ENCODE measurements at places on chromosomes 5 and 9.
A peak's percentile ranks its signal among the peaks of the same experiment; 100 is the strongest.

DNA sequence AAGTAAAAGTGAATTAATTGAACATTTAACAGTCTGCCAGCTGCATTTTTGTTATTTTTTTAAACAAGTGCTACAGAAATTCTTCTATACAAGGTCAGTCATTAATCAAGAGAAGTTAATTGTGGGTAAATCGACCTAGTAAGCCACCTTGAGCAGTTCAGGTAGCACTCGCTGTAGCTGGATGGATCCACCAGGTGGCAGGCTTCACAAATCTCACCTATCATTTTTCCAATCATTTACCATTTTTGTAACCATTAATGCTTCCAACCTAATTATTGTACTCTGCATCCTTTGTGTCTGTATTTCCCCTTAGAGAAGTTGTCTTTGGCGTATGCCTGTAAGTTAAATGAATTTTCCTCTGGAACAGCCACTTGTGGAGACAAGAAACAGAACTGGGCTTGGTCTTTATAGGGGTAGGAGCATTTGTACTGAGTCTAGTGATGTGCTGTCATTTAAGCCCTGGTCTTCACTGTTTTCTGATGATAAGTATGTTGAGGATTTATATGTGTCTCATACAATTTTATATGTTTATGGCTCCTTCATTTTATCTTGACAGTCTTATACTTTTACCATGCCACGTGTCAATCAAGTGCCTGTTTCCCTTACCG, 39.5 kb downstream of the CD180 start:
- peak; percentile 14 for DNase-seq

- peak; percentile 95 for DNase-seq
Measured at GRCh38 chr5:9924614-9925013, 294.5 kb upstream of the TAS2R1 start.

DNA sequence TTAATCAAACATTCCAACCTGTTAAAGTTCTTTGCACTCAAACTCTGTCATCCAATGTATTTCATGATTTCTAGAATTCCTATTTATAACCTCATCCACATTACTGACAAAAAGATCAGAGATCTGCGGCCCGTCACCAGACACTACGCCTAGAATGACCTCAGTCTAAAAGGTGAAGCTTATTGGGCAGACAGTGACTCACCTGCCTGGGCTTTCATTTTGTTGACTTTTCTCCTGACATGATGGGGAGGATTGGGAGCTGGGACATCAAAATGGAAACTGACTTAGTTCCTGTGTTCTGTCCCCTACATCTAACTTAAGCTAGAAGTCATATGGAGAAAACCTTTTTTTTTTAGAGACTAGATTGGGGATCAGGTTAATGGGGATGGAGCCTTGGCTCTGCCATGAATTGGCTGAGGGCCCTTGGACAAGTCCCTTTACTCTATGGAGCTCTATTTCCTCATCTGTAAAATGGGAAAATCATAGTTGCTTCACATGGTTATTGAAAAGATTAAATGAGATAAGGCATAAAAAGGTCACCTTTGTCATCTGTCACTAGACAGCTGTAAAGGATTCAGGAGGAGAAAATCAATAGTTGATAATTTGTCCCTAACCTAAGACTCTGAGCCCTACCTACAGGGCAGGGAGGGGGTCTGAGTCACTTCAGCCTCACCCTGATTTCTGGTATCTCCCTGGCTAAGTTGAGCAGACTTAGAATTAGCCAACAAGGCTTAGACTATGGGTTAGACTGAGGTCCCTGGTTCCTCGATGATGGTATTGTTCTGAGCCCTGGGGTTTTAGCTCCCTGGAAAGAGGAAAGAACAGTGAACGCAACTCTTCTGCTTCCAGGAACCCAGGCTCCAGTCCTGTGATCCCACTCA, 224.8 kb upstream of the TBC1D2 start:
- no peak for DNase-seq

DNA sequence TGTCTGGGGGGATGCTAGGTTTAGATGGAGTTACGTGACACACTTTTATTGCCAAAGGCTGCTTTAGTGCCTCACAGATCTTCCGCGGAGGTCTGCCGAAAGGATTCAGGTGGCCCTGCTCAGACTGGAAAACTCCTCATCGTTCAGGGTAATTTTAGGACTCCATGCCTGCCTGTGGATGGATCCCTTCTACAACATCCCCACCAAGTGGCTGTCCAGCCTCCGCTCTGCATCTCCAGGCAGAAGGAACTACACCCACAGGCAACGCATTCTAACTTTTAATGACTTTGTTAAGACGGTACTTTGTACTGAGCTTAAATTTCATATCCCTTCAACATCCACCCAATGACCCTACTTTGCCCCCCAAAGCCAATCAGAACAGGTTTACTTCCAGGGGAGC, 29.4 kb downstream of the ATPSCKMT start:
- DNase-seq = no peak

- no peak for DNase-seq
Measured at GRCh38 chr5:174636094-174636493, 88.3 kb upstream of the MSX2 start.

DNA sequence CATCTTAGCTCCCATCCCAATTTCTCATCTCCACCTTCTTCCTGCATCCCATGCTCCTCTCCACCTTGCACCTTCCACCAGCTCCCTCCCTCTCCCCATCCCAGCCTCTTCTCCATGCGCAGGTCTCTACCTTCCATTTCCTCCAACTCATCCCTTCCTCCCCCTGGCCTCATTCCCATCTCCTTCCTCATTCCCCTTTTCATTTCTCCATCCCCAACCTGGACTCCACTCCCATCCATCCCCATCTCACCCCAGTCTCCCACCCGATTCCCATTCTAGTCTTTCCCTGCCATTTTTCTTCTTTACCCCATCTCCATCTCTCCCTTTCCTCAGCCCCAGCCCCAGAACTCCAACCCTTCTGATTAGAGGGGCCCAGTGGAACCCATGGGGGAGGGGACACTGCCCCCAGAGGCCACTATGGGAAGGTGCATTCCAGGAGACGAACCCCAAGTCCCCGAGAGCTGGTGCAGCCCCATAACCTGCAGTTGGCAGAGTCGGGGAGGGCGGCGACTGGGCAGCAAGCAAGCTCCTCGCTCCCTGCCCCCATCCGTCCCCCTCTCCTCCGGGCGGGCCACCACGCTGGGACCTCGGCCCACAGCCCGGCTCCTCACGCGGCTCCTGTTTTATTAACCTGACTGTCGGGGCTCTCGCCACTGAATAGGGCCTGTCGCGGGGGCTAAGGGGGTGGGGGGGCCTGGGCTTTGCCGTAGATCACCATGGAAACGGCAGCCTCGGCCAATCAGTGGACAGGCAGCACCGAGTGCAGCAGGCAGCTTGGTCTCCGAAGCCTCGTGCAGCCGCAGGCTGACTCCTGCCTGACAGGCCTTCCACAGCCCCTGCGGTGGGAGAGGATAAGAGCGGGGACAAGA, 66.7 kb downstream of the PCDH1 start:
- DNase-seq = no peak

GRCh38 chr5:55868846-55869245, 17.7 kb downstream of the IL31RA start:
- peak; percentile 98 for DNase-seq

DNA sequence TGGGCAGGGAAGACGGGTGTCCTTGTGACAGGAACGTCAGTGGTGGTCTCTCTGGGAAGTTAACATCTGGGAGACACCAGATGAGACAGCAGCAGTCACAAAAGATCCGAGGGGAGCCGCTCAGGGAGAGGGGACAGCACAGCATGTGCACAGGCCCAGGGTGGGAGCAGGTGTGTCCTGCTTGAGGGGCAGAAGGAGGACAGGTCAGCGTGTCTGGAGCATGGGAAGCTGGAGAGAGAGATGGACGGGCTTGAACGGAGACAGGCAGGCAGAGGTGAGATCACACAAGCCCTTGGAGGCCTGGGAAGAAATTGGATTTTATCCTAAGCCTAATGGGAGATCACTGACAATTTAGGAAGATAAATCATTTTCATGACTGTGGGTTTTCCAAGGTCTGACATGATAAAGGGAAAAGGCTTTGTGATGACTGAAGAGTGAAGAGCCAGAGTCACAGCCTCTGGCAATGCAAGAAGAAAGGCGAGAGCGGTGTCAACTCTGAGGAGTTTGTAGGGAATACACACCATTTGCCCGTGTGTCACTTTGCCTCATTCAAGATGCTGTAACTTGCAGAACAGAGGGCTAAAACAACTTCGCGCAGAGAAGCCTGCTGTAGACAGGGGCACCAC, 88.3 kb downstream of the FSTL4 start:
- no peak for DNase-seq

GRCh38 chr5:112004867-112005622, 248.1 kb upstream of the NREP start:
- DNase-seq = peak; percentile 92

- DNase-seq = peak; percentile 82
Measured at GRCh38 chr5:59517926-59518585, 375.5 kb downstream of the PDE4D start.

GRCh38 chr5:159545156-159545555, 214.9 kb upstream of the IL12B start:
- DNase-seq = no peak

DNA sequence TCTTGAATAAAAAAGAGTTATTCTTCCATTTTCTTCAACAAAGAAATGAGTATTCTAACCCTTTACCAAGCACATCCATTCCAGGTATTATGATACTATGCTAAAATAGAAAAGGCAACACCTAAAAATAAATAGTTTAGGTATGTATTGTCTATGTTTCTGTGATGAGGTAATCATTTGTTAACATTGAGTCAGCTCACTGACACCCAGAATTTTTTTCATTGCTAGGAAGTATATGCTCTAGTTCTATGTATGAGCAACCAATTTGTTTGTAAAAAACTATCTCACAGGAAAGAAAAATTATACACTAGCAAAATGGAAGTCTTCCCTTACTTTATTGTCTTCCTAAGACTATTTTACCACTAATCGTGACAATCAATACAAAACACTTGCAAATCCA, 615.6 kb upstream of the GRIN3A start:
- no peak for DNase-seq

- DNase-seq = peak; percentile 57
Measured at GRCh38 chr5:7330256-7330655, 65.7 kb upstream of the ADCY2 start.

GRCh38 chr5:172616730-172617129, 24.3 kb upstream of the NEURL1B start:
- no peak for DNase-seq

GRCh38 chr5:170573660-170574059, 69.8 kb downstream of the KCNIP1 start:
- DNase-seq = no peak

DNA sequence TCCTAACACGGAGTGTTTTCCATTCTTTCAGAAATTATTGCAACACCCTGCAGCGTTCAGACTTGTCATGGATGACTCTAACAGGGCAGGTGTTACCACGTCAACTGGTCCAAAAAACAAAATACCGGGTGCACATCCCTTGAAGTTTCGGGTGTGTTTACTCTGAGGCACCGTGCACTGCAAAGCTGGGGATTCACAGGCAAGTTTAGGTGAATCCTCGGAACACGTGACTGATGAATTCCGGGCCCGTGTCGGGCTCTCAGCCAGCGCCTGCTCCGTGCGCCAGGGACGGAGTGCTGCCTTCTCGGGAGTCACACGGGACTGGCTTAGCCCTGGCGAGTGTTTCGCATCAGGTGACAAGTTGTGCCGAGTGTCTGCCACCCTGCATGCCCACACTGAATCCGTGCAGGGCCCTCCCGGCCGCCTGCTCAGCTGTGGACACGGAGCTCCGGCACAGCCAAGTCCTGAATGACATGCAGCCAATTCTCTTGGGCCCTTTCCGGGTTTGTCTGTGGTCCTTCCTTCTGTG, 66.0 kb upstream of the IRX4 start:
- no peak for DNase-seq

DNA sequence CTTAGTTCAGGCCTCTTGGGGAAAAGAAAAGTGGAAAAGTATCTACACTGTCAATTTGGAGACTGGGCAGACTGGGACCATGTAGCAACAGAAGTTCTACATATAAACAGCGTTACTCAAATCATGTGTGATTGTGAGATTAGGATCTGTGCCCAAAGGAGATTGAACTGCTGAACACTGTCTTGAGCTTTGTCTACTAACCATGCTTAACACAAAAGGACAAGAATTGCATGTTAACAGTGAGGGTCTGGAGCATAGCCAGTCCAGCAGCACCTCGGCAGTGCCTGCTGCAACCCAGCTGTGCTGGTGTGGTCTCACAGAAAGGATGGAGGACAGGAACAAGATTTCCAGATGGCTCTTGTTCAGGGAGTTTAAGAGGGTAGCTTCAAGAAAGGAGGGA, 5.7 kb downstream of the PAM start:
- DNase-seq = peak; percentile 20

- no peak for DNase-seq
Measured at GRCh38 chr5:140767444-140767843, 18.5 kb upstream of the PCDHA1 start.

GRCh38 chr5:122022966-122023365, 55.1 kb downstream of the LOX start:
- no peak for DNase-seq

- no peak for DNase-seq
Measured at GRCh38 chr5:170449232-170449631, 54.6 kb upstream of the KCNIP1 start.

- DNase-seq = no peak
Measured at GRCh38 chr9:132846918-132847515, 31.1 kb downstream of the AK8 start.

DNA sequence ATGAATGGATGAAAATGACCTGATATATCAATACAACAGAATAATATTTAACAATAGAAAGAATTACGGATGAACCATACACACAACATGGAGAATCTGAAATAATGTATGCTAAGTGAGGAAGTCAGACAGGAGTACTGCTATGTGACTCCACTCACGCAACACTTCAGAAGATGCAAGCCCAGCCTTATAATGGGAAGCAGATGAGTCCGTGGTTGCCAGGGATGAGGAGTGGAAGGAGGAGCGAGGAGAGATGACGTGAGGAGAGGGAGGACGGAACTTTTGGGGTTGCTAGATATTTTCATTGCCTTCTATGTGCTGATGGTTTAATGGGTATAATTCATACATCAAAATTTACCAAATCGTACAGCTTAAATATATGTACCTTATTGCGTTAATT, 55.4 kb upstream of the ERCC6L2 start:
- DNase-seq = peak; percentile 81

- no peak for DNase-seq
Measured at GRCh38 chr5:102866237-102866600, 111.1 kb downstream of the PAM start.

DNA sequence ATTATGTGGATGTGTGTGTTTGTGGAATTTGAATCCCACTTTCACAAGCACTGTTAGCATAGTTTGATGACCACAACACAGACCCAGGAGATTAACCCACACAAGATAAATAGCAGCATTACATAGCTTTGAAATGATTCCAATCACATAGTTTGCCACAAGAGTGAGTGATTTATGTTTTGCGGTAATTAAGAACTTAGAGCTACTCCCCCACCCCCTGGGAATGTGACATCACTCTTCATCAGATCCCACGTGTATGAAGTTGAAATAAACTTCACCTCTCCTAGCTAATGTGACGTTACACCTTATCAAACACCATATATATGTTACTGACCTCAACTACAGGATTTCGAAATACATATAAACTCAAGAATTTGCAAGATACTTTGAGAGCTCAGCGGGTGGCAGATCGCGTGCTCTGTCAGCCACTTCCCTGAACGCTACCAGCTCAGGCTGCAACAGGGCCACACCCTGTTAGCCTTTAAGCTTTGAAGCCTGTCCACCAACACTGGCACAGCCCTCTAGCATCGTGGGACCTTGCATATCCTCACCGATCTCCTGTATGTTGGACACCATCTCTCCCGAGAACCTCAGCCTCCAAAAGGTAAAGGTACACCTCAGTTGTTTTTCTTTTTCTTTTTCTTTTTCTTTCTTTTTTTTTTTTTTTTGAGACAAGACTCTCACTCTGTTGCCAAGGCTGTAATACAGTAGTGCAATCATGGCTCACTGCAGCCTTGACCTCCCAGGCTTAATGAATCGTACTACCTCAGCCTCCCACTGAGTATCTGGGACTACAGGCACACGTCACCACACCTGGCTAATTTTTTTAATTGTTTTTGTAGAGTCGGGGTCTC, 1.7 kb upstream of the AGTPBP1 start:
- DNase-seq = peak; percentile 93
